Mesenchymal stem cell (in vitro differentiated cells and primary cell): ENCODE measurements at places on chromosomes 5 and 9.

GRCh38 chr5:40784027-40784653 is 14.0 kb downstream of the PRKAA1 start:
- no peak for DNase-seq

DNA sequence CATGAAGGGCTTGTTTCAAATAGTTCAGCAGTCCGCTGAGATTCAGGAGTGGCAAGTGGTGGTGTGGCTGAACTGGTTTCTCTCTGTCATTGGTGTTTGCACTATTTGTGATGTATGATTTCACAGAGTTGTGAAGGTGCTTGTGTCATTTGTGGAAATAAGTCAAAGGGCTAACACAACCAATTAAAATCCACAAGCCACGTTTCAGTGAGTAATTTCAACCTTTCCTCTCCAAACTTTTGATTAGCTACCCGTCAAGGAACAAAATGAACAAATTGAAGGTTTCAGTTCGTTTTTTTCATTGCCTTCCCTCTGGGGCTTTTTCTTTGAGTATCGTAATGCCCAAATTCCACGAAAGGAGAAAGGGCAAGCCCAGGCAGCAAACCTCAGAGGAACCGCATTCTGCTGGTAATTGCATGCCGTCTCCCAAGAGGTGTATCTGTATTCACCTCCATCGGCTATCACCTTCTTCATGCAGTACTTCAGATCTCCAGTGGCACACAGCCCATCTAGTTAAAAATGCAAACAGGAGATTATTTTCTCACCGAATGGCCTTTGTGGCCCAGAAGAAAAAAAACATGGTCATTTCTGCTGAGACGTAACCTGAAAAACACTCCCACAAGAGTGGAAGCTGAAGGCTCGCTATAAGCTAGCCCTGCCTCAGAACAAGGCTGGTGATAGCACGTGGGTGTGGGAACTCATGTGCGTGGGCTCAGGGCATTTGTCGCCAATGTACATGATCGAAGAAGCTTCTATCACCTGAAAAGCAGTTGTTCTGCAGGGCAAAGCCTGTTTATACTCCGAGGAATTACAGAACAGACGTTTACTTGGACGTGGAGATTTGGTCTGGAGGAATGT is 197.1 kb downstream of the NR3C1 start:
- DNase-seq: no peak

DNA sequence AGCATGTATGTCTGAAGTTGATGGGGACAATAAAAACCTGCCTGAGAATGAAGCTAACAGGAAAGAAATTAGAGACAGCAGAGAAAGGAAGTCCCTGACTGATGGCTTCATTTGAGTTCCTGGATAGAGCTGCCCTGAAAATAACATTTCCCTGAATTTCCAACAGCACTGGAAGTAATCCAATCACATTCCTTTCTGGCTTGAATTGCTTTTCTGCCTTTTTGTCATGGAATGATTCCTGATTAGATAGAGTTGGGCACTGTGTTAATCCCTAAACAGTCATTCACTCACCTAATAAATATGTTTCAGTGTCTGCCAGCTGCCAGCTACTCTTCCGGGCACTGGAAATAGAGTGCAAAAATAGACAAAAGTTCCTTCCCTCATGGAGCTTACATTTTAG is 30.0 kb upstream of the SH3RF2 start:
- no peak for DNase-seq

DNA sequence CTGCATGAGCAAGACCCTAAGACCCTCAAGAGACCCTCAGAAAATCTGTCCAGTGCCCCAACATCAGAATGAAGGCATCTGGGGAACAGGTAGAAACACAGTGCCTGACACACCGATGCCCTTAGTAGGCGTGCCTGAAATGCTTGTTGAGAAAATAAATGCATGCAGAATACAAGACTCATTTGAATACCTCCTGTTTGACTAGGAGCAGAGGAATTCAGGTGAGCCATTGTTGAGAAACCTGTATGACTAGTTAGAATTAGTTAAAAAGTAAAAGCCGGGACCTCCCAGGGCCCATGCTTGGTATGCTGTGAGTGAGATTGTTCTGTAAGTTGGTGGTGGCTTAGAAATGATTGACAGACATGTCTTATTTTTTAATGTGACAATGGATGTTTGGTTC is 55.0 kb downstream of the WWC1 start:
- no peak for DNase-seq

DNA sequence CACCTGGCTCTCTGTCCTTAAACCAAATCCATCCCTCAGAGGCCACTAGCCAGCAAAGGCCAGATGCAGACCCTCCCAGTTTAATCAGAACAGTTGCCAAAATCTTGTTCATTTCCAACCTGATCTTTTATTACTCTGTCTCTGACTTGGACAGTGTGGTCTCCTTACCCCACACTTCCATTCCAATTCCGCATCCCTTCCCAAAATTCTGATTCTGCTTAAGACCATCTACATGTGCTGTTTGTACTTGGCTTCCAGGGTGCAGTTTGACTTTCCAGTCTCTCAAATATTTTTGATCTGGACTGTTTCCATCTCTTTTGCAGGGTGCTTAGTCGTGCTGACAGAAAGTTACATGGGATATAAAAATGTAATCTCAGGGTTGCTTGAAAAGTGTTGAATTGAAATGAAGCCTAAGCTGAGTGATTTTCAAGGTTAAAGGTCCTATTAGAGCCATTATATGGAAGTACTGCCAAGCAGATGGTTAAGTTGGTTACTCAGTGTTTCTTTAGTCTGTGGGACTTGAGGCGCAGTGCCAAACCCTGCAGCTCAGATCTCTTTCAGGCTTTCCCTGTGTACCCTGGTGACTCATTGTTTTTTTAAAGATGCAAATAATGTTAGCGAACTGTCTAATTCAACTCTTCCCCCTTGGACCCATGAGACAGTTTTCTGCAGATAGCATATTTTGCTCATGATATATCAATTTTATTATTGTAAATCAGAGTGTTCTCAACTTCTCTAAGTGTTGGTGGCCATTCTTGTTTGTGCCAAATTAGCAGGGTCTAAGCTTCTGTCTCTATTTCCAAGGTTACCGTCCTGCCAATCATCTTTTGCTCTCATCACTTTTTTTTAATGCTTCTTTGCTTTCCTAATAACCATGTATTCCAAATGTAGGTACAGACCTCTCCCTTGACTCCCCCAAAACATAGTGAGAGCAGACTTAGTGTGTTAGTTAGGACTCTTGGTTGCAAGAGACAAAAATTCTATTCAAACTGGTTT is 18.2 kb upstream of the DCP2 start:
- peak; percentile 89 for DNase-seq
